ENCODE measurements at places on chromosomes 12 and 14. TPM values are rescaled to one million over a fixed set of nuclear protein-coding genes. Genes with fewer than 3 reads are reported as not detected.

- H3K4me1 ChIP-seq = no peaks in the 10 kb centered on the region
- H3K27ac ChIP-seq = no peak overlapping the region
- H3K4me3 ChIP-seq = no peak overlapping the region
These were observed 224.1 kb downstream of the ALX1 start for GRCh38 chr12:85504164-85504563.

- H3K36me3 ChIP-seq = no peaks in the 10 kb centered on the region
- peak overlapping the region; percentile 97 for H3K4me3 ChIP-seq
- peak overlapping the region; percentile 74 for H3K27ac ChIP-seq
- peak; percentile 99 for DNase-seq
- no peaks in the 10 kb centered on the region for H3K27me3 ChIP-seq
- H3K4me1 ChIP-seq = no peaks in the 10 kb centered on the region
These were observed 32.5 kb downstream of the WBP11 start for GRCh38 chr12:14770496-14771461.

DNA sequence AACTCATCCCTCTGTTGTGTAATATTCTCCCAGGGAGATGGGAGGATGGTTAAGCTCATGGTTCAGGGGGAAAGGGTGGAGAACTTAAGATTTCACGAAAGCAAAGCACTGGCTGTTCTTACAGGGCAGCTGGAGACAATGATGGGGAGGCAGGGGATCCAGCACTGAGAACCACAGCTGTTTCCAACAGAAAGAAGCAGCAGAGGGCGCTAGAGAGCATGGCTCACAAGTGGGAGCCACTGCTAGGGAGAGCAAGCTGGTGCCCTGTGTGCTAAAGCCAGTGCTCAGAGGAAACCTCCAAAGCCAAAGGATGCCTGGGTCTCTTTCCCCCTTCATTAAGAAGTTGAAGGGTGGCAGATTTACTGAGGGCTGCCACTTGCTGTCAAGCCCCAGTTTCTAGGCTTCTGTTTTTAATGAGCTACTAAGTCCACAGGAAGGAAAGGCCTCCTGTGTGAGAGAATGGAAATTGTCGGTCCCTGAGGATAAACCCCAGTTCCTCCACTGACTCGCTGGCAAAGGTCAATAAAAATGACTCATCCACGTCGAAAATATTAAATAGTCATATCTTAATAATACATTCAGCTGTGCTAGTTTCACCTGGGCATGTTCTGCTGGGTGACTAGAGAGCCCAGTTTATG, 199.7 kb downstream of the ANO2 start:
- DNase-seq = peak; percentile 97
- no peaks in the 10 kb centered on the region for H3K27me3 ChIP-seq
- H3K4me1 ChIP-seq = no peaks in the 10 kb centered on the region
- no peaks in the 10 kb centered on the region for H3K36me3 ChIP-seq
- H3K27ac ChIP-seq = no peak overlapping the region

- no peak overlapping the region for H3K4me3 ChIP-seq
- peaks cover 7% of the 10 kb centered on the region for H3K27me3 ChIP-seq
- H3K4me1 ChIP-seq = no peaks in the 10 kb centered on the region
- no peak overlapping the region for H3K27ac ChIP-seq
- no peak for DNase-seq
These were observed 56.2 kb downstream of the NTF3 start for GRCh38 chr12:5487948-5488625.

GRCh38 chr14:78363008-78363407, 192.8 kb downstream of the NRXN3 start:
- DNase-seq = no peak
- H3K27ac ChIP-seq = no peak overlapping the region
- H3K4me1 ChIP-seq = peaks cover 17% of the 10 kb centered on the region
- no peaks in the 10 kb centered on the region for H3K36me3 ChIP-seq

DNA sequence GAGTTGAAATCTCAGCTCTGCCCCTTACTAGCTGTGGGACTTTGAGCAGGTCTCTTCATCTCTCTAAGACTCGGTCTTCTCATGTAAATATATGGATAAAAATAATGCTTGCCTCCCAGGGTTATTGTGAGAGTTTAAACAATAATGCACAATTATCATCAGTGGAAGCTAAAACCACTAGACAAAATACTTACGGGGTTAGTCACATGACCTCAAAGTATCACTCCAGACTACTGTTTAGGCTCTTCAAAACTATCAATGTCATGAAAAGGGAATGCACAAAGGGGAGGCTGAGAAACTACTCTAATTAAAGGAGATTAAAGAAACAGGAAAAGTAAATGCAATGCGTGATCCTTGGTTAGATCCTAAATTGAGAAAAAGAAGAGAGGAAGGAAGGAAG, 24.5 kb upstream of the TSPAN11 start:
- no peaks in the 10 kb centered on the region for H3K36me3 ChIP-seq
- H3K4me1 ChIP-seq = no peaks in the 10 kb centered on the region
- H3K27me3 ChIP-seq = no peaks in the 10 kb centered on the region
- no peak overlapping the region for H3K4me3 ChIP-seq
- H3K27ac ChIP-seq = no peak overlapping the region

DNA sequence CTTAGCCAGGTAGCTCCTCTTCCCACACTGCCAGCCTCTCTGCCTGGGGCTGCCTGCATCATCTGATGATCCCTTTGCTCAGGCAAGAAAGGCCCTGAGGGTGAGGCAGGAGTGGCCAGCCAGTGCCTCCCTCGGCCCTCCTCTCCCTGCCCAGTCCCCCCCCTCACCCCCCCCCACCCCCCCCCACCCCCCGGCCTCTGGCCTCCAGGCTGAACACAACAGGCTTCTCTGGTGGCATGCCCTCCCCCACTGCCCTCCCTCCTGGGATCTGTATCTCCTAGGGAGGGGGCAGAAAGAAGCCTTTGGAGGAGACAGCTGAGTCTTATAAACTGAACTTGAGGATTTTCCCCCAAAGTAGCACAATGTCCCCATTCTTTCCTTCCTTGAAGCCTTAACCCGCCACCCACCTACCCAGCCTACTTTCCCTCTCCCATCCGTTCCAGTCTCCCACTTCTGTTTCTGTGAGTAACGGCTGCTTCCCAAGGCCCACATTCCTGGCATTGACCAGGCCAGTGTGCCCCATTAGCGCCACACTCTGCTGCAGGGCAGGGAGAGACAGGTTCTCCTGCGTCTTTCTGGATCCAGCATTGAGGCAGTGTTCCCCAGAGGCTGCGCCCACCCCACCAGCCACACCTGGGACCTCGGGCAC, 82.1 kb downstream of the B4GALNT3 start:
- H3K36me3 ChIP-seq = peaks cover 31% of the 10 kb centered on the region
- H3K4me3 ChIP-seq = no peak overlapping the region
- H3K27ac ChIP-seq = peak overlapping the region; percentile 42
- H3K4me1 ChIP-seq = peaks cover 12% of the 10 kb centered on the region

DNA sequence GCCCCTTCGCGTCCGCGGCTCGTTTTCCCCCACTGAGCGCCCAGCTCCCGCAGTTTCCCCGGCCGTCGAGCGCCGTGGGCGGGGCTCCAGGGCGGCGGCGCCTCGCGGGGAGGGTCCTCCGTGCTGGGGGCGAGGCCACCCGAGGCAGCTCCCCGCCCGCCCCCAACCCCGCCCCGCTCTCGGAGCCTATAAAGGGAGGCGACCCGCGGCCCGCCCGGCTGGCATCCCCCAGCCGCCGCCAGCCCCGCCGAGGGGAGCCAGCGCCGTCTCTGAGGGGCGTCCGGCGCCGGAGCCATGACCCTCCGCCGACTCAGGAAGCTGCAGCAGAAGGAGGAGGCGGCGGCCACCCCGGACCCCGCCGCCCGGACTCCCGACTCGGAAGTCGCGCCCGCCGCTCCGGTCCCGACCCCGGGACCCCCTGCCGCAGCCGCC, at the start of gene TAMALIN:
Gene TAMALIN (plus strand): TSS at position 221 of the 432 bp plus-strand sequence. CDS start 74 bp downstream, at position 295.
- no peak within 1 kb of the TSS for H3K27ac ChIP-seq
- peaks cover 8% of the 10 kb centered on the region for H3K4me1 ChIP-seq
- peaks cover 50% of the 10 kb centered on the region for H3K27me3 ChIP-seq
- no peaks in the 10 kb centered on the region for H3K36me3 ChIP-seq

The SPRYD4 gene
- total RNA-seq = 3.3 TPM

GRCh38 chr12:113145720-113146551, 3.6 kb upstream of the CFAP73 start:
- H3K27me3 ChIP-seq = peaks cover 10% of the 10 kb centered on the region
- no peak overlapping the region for H3K27ac ChIP-seq
- no peak overlapping the region for H3K4me3 ChIP-seq
- DNase-seq = no peak

DNA sequence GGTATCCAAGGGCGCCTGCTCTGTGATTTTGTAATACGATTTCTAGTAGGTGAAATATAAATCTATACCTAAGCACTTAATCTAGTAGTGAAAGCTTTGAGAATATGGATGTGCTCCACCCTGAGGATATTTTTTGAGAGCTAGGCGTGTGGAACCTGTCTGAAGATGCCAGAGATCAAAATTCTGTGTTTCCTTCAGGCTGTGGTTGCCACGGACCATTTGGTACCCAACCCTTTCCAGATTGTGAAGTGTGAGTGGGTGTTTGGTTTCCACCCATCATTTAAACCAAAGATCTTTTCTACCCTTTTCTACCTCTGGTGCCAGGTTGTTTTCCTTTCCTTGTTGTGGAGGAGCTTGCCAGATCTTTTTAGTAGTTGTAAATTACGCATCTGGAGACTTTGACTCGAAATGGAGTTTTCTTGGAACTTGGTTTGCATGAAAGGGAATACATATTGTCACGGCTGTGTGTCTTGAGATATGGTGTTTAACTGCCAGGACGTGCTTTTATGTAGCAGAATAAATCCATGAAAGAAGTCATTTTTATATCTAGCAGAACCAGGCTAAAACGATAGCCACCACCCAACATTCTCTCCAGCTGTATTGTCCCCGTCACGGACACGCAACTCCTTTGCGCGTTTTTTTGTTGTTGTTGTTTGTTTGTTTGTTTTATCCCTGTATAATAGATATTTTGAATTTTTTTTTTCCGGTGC, 2.2 kb downstream of the LRFN5 start:
- peak overlapping the region; percentile 97 for H3K4me3 ChIP-seq
- H3K27ac ChIP-seq = no peak overlapping the region
- H3K4me1 ChIP-seq = no peaks in the 10 kb centered on the region
- DNase-seq = peak; percentile 43

The NID2 gene
- 2.9 TPM for total RNA-seq

DNA sequence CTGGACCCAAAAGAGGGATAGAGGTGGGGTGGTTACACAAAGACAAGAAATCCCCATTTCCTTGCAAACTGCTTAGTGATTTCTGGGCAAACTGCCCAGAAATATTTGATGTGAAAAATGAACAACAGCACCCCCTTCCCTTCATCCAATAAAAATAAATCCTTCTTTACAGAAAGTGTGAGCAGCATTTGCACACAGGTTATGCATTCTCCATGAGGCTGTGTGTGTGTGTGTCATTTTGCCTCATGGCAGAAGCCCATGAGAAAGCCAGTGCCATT, 17.2 kb upstream of the NRXN3 start:
- H3K36me3 ChIP-seq = no peaks in the 10 kb centered on the region
- DNase-seq = no peak
- H3K4me3 ChIP-seq = no peak overlapping the region
- no peaks in the 10 kb centered on the region for H3K4me1 ChIP-seq

- H3K4me1 ChIP-seq = no peaks in the 10 kb centered on the region
- H3K27me3 ChIP-seq = peaks cover 97% of the 10 kb centered on the region
- H3K36me3 ChIP-seq = no peaks in the 10 kb centered on the region
- H3K4me3 ChIP-seq = peak overlapping the region; percentile 78
- no peak overlapping the region for H3K27ac ChIP-seq
These were observed 674 bp downstream of the VDR start for GRCh38 chr12:47903927-47904712.

GRCh38 chr14:39176263-39177167, 1.5 kb downstream of the PNN start:
- H3K36me3 ChIP-seq = peaks cover 56% of the 10 kb centered on the region
- H3K27me3 ChIP-seq = no peaks in the 10 kb centered on the region
- no peak overlapping the region for H3K27ac ChIP-seq
- H3K4me1 ChIP-seq = peaks cover 14% of the 10 kb centered on the region
- H3K4me3 ChIP-seq = peak overlapping the region; percentile 94

- DNase-seq = peak; percentile 81
- H3K4me3 ChIP-seq = no peak overlapping the region
- peaks cover 8% of the 10 kb centered on the region for H3K4me1 ChIP-seq
- no peaks in the 10 kb centered on the region for H3K27me3 ChIP-seq
These were observed 65.0 kb downstream of the SETD3 start for GRCh38 chr14:99415496-99416281.

The PKP2 gene
- 114 TPM for total RNA-seq

DNA sequence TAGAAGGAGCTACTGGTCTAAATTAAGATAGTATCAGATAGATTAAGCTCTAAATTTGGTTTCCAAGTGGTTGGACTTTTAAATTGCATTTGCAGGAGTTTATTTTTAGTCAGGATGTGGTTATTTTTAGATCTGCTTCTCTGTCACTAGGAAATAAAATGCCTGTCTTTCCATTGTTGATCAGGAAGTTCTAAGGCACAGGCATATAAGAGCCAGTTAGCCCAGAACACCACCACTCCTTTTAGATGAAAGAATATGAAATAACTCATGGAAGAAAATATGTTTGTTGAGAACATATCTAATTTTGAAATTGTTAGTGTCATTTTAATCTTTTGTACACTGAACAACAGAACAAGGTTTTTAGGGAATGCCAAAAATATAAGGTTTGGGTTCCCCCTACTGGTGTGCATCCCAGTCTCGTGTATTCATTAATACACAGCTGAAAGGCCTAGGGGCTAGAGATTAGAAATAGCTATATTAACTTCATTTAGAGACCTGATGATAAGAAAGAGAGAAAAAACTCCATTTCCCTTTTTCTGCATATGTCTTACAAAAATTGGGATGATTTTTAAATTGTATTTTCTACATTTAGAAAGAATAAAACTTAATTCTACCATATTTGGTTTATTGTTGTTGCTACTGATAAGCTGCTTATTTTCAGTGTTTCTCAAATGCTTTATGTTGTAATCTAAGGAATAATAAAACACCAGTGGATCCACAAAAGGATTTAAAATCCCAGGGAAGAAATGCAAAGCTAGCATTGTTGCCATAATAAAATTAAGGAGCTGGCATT, 67.2 kb downstream of the RIC8B start:
- no peak overlapping the region for H3K4me3 ChIP-seq
- peaks cover 14% of the 10 kb centered on the region for H3K36me3 ChIP-seq
- peak overlapping the region; percentile 10 for H3K27ac ChIP-seq
- DNase-seq = peak; percentile 66
- peaks cover 3% of the 10 kb centered on the region for H3K4me1 ChIP-seq
- H3K27me3 ChIP-seq = no peaks in the 10 kb centered on the region

- H3K4me3 ChIP-seq = no peak overlapping the region
- no peaks in the 10 kb centered on the region for H3K27me3 ChIP-seq
- H3K36me3 ChIP-seq = no peaks in the 10 kb centered on the region
- DNase-seq = peak; percentile 32
- peaks cover 11% of the 10 kb centered on the region for H3K4me1 ChIP-seq
These were observed 126.9 kb downstream of the SLC25A47 start for GRCh38 chr14:100450049-100450448.

The SLC5A8 gene
- total RNA-seq = not detected

All from endodermal cell (in vitro differentiated cells).